NCI-H187 treated with DMSO at 0.1 percent for 48 hours (cell line): ENCODE measurements at places on chromosomes 6 and 20.

DNA sequence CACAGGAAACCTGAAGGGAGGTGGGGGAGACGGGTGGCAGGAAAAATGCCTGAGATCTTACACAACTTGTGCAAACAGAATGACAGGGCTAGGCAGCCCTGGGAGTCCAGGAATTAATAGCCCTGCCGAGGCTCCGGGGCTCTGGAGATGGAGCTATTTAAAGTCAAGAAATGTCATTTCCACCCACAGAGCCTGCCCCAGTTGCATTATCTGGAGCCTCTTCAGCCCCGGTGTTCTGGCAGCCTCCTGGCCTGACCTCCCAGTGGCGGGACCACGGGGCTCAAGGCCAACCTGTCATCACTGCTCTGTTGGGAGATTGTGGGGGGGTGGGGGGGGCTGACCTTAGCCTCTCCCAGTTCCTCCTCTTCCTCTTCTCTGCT, 28.5 kb upstream of the SCUBE3 start:
- DNase-seq, result no peak

GRCh38 chr6:27865850-27866356, 46.3 kb downstream of the OR2B2 start:
- DNase-seq, result no peak

- DNase-seq, result no peak
These were observed 430.3 kb upstream of the SOX4 start for GRCh38 chr6:21163110-21163837.

GRCh38 chr6:139653111-139653510, 278.7 kb upstream of the CITED2 start:
- no peak for DNase-seq

GRCh38 chr20:20505554-20505953, 137.7 kb downstream of the INSM1 start:
- DNase-seq, result no peak

- no peak for DNase-seq
These were observed 156.2 kb upstream of the PLCB4 start for GRCh38 chr20:8912731-8913130.

- DNase-seq, result no peak
These were observed 532 bp upstream of the PM20D2 start for GRCh38 chr6:89145091-89145955.

GRCh38 chr6:2554651-2555260, 196.0 kb downstream of the MYLK4 start:
- DNase-seq, result no peak

GRCh38 chr6:12083763-12084162, 71.7 kb downstream of the HIVEP1 start:
- no peak for DNase-seq

DNA sequence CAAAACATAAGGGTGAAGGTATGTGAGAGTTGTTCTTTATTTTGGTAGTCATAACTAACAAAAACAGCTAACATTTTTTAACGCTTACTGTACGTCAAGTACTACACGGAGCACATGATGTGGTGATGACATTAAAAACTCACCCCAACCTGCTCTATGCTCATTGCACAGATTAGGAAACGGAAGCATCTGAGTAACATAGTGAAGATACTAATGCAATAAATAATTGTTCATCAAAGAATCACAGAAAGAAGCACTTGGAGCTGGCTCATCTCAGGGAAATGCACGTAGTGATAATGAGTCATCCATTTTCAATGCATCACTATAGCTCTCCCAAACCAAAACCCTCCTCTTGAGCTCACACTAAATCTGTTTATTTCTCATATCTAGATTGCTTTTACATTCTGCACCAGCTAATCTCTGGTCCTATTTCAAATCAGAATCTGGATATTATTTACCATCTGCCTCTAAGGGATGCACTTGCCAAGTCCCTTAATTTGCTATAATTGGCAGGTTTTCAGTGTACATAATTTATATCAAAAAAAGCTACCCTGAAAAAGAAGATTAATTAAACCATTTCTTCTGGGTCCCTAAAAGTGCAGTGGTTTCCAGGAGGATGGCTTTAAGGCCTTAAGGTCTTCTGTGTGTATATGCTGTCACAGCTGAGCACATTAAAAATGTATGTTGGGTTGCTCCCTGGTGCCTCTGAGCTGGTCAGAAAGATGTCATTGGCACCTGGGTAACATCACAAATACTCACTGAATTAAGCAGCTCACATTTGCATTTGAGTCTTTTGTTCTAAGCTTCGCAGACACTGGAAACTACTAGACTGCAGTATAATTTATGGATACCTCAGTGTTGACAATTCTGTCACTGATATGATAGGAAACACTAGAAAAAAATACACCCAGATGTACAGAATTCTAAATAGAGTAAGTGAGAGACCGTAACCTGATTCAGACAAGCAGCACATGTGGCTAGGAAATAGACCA, 677.4 kb upstream of the CITED2 start:
- DNase-seq, result no peak

GRCh38 chr6:98343004-98343403, 491.4 kb upstream of the POU3F2 start:
- peak; percentile 61 for DNase-seq

DNA sequence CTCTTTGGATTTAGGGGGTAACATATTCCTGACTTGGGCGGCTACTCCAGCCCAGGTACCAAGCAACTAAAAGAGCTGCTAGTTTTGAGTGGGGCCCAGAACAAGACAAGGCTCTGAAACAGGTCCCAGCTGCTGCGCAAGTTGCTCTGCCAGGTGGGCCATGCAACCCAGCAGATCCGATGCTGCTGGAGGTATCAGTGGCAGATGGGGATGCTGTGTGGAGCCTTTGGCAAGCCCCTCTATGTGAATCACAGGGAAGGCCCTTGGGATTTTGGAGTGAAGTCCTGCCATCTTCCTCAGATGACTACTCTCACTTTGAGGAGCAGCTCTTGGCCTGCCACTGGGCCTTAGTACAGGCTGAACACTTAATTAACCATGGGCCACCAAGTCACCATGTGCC, 43.7 kb upstream of the VSX1 start:
- DNase-seq, result no peak

DNA sequence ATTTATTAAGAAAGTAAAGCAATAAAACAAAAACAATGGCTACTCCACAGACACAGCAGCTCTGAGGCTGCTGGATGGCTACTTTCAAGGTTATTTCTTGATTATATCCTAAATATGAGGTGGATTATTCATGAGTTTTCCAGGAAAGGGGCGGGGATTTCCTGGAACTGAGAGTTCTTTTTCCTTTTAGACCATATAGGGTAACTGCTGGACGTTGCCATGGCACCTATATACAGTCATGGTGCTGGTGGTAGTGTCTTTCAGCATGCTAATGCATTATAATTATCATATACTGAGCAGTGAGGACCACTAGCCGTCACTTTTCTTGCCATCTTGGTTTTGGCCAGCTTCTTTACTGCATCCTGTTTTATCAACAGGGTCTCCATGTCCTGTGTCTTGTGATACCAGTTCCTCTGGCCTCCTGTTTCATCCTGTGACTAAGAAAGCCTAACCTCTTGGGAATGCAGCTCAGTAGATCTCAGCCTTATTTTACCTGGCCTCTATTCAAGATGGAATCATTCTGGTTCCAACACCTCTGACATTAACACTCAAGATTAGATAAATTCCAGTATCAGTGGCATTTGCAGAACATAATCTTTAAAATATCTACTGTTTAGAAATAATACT, 32.3 kb upstream of the TRDN start:
- no peak for DNase-seq

GRCh38 chr6:49332781-49333180, 130.3 kb downstream of the MMUT start:
- no peak for DNase-seq

DNA sequence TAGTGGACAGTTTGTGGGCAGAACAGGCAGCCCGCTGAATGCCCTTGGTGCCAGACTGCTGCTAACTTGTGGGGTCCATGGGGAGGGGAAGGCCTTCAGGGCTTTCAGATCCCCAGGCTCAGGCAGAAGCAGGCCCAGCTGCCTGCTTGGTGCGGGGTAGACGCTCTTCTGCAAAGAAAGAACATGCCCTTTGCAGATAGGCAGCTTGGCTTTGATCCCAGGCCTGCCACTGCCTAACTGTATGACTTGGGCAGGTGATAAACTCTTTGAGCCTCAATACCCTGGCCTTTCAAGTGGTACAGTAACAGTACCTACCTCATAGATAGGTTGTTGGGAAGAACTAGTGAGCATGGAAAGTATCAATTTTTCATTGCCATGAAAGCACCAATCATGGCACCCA, 28.4 kb downstream of the CHMP4B start:
- no peak for DNase-seq

GRCh38 chr6:69584536-69584912, 212.3 kb downstream of the LMBRD1 start:
- DNase-seq, result no peak

GRCh38 chr6:105453968-105454367, 51.1 kb upstream of the PREP start:
- DNase-seq, result no peak

DNA sequence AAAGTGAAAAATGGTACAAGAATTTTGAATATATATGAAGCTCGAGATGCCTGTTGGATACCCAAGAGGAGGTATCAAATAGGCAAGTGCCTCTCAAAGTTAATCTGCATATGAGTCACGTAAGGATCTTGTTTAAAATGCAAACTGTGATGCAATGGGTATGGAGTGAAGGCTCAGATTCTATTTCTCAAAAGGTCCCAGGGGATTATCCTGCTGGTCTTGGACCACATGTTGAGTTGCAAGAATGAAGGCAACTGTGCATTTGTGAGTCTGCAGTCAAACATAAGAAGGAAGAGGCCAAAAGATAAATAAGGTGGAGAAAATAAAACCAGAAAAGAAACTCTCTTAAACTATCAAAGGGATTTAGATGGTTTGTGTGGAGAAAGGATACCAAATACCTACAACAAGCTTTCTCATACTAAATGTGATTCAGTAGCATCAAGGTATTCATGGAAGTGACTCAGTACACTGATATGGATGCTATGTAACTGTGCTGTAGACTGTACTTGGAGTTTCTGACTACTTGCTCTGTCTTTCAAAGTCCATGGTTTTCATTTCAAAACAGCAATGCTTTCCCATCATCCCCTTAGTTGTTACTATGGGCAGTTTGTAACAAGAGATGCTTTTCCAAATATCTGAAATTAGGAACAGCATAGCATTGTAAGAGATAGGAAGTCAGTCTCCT, 106.3 kb downstream of the GFRAL start:
- no peak for DNase-seq

DNA sequence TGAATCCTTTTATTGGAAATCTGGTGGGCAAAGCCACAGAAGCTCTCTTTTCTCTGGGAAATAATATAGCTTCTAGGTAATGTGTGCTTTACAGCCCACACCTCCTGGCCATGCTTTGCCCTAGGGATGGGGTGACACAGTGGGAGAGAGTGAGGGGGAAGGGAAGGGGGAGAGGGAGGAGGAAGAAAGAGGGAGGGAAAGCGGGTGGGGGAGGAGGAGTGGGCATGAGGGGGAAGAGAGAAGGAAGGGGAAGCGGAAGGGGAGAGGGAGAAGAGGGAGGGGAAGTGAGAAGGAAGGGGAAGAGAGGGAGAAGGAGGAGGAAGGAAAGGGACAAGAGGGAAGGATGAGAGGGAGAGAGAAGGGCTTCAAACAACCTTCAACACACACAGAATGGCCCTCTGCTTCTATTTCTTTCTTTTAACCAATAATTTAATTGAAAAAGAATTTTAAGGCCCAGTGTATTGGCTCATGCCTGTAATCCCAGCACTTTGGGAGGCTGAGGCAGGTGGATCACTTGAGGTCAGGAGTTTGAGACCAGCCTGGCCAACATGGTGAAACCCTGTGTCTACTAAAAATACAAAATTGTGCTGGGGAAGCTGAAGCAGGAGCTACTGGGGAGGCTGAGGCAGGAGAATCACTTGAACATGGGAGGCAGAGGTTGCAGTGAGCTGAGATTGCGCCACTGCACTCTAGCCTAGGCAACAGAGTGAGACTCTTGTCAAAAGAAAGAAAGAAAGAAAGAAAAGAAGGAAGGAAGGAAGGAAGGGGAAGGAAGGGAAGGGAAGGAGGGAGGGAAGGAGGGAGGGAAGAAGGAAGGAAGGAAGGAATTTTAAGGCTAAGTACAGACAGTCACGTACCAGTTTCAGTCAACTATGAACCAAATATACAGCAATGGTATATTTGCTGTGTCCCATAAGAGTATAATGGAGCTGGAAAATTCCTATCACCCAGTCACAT, 75.2 kb downstream of the RSPH3 start:
- DNase-seq, result no peak

DNA sequence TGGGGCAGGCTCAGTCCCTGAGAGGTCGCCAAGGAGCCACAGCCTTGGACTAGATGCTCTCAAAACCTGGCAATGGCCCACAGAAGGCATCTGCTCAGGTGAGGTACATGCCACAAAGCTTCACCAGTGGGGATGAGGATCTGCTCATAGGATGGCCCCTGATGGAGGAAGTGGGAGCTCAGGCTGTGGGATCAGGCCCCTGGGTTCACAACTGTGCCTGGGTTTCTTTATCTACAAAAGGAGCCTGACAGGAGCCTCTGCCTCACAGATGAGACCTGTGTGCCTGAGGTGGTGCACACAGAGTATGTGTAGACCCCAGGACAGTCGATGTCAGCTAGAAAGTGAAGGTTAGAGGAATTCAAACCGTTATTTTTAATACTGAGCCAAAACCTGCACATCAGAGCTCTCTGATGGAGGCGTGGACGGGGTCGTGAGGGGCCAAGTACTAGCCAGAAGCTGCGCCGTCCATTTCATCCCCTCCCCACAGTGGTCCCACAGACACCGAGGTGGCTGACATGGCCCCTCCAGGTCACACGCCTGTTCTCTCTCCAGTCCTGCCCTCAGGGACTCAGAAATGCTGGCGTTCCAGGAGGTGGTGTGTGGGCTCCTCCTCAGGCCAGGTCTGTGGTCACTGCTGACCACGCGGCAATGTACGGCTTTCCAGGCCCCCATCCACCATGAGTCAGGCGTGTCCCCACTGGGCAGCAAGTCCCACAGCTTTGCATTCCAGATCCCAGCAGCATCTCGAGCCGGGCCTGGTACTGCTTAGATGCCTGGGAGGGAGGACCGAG, 33.3 kb downstream of the NTSR1 start:
- no peak for DNase-seq

GRCh38 chr6:22368794-22369193, 72.0 kb upstream of the PRL start:
- no peak for DNase-seq

GRCh38 chr6:93419304-93420162, at the start of gene EPHA7:
EPHA7 (minus strand) TSS chr6:93419559; CDS start chr6:93419341, 218 bp downstream.
- DNase-seq, result peak; percentile 90

DNA sequence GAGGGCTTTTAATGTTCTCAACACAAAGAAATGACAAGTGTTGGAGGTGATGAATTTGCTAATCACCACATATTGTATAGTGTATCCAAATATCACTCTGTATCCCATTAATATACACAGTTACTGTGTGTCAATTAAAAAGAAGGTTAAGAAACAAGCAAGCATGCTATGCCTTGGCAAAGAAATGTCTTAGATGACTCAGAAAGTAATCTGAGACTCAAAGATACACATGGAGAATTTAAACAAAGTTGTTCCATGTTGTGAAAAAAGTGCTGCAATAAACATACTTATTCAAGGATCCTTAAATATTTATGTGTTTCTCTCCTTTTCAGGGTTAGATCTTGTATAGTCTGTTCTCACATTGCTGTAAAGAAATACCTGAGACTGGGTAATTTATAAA, 300.9 kb downstream of the DHX35 start:
- DNase-seq, result no peak

- no peak for DNase-seq
These were observed 102.6 kb downstream of the KIF13A start for GRCh38 chr6:17884498-17885478.

GRCh38 chr6:71252410-71252809, 36.2 kb upstream of the OGFRL1 start:
- no peak for DNase-seq
